ENCODE measurements at places on chromosomes 13 and 19.

DNA sequence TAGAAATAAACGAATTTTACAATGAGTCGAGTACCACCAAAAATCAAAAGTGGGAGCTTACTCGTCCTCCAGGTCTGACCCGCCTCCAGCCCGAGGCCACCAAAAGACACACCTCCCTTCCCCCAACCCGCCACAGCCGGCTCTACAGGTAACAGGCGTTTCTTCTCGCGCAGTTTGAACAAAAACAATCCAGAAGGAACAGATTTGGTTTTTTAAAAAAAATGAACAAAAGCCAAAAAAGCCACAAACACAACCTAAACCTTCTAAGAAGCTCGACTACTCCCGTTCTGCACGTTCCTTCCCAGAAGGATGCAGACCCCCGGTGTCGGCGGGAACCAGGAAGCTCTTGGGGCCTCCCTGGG is 671 bp downstream of the ZDHHC20 start:
- peak; percentile 28 for DNase-seq

- DNase-seq: no peak
Observed at GRCh38 chr13:99702687-99703319, 201.5 kb downstream of the TM9SF2 start.

DNA sequence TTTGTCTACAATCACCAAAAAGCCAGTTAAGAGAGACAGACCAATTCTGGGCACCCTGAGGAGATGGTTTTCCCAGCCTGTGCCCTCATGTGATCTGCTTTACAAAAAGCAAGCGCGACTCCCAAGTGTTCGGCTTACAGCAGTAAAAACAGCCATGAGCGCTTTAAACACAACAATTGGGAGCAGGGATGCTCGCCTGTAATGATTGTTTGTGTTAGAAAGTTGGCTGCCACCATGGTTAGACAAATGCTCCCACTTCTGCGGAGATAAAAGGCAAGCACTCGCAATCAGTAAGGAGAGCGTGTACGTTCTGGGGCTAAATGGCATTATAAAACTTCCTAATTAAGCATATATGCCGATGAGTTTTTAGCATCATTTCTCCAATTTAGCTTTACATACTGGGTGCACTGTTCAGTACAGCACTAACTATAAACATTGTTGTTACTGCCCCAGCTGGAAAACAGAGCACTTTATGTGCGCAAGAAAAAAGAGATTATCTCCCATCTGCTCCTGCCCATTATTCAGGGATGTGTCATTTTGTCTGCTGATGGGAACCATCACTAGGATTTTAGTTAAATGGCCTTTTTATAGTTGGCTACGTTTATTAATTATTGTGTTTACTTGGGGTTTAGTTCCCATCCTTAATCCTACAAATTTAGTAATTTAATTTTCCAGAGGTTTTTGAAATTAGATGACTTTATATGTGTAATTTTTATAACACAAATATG is 309.3 kb upstream of the MAB21L1 start:
- no peak for DNase-seq

DNA sequence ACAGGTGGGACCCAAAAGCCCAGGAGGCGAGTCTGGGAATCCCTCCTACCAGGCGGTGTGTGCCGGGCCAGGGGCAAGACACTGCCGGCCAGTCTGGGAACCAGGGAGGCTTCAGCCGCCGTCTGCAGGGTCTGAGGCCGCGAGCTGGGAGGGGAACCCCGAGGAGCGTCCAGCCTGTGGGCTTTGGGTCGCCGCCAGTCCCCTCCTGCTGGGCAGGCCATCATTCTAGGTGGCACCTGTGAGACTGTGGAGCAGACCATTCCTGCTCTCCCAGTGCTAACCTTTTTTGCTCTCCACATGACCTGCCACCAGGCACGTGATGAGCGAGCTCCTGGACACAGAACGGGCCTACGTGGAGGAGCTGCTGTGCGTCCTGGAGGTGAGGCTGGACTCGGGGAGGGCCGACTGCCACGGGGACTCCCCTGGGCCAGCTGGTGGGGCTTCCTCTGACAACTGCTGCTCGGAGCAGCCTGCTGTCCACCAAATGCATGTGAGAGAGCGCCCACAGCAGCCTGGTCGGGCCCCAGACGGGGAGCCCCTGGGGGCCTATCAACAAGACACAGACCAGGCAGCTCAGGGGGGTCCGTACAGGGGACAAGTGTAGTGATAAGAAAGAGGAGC is 24.6 kb upstream of the F7 start:
- no peak for DNase-seq

GRCh38 chr19:33312065-33312464 is 9.7 kb upstream of the CEBPA start:
- no peak for DNase-seq

- no peak for DNase-seq
Observed at GRCh38 chr19:48346191-48346590, 17.5 kb downstream of the TMEM143 start.

- no peak for DNase-seq
Observed at GRCh38 chr13:78152415-78152814, 233.8 kb upstream of the EDNRB start.

DNA sequence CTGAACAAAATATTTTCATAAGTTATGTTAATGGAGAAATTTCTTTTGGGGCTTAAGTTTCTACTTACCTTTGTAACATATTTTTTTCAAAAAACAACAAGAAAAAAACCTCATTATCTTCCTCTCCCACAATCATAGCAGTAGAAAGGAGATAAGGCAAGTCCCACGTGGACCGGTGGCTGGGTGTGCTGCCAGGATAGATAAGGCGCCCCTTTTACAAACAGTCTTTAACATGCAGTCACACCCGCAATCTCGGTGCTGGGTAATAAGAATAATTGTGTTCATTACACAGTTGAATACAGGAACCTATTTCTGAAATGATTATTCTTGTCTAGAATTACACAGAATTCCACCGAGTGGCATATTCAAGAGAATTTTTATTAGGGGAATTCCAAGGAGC is 1202.3 kb downstream of the UQCRFS1 start:
- DNase-seq: no peak

GRCh38 chr13:49953560-49953959 is 17.4 kb upstream of the SPRYD7 start:
- DNase-seq: no peak

DNA sequence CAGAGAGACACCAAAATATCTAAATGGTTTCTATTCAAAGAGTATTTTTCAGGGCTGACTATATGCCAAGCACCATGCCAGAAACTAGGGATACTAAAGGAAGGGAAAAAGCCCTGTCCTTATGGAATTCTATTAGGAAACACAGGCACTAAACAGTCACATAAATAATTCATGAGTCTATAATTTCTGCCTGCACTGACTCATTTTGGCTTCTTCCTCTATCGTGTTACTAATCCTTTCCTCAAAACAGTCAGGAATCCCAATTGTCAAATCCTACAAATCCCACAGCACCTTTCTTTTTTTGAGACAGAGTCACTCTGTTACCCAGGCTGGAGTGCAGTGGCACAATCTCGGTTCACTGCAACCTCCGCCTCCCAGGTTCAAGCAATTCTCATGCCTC is 29.2 kb downstream of the XPO4 start:
- DNase-seq: no peak

DNA sequence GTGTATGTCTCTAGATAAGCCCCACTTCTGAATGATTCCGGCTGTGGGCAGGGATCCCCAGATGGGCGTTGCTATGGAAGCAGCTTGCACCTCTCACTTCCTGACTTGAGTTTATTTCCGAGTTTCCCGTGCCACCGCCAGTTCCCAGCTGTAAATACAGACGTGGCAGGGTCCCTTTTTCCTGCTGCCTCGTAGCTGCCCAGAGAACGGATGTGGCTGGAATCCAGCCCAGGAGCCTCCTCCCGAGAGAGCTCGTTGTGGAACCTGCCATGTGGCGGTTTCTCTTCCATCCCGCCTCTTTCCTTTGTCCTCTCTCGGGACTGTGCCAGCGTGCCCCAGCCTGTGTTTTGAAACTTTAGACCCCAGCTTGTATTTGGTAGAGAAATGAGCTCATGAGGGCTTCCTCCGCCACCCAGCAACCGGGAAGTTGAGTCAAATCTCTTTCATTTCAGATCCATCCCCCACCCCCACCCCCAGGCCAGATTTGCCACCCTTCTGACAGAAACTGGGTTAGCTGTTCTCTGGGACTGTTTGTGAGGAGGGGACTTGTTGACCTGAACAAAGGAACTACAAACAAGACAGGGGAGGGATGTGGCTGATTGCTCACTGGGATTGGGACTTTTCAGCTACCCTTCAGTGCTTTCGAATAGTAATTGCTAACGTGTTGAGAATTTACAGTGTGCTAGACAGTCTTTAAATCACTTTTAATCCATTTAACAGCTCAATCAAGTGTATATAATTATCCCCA is 96.6 kb downstream of the SIPA1L3 start:
- no peak for DNase-seq

DNA sequence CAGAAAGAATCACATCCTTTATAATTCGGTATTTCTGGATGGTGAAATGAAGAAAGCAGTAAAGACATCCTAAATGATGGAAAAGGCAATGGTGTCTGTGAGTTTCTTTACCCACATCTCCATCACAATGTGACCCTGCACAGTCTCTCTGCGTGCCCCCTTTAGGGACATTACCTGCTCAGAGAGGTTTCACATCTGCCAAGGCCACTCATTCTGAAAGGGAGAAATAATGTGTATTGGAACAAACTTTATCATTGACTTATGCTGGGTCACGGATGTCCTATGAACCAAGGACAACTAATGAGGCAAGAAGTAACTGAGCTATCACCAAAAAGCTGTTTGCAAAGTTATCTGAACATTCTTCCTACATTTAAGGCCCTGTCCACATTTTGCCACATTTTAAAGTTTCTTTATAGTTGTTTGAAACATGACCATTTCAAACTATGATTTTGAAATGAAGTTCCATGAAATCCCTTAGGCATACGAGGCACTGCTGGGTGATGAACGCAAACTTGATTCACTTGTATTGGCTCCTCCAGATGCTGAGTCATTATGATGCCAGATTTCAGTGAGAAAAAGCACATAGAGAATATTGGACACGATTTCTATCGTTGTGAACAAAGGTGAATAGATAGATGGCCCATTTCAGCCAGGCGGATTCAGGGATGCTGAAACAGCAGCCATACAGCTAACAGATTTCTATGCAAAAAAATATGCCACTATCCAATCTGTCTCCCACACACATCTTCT is 63.5 kb upstream of the HMGB1 start:
- DNase-seq: no peak

- DNase-seq: no peak
Observed at GRCh38 chr13:102907886-102908515, 62.2 kb downstream of the ERCC5 start.

DNA sequence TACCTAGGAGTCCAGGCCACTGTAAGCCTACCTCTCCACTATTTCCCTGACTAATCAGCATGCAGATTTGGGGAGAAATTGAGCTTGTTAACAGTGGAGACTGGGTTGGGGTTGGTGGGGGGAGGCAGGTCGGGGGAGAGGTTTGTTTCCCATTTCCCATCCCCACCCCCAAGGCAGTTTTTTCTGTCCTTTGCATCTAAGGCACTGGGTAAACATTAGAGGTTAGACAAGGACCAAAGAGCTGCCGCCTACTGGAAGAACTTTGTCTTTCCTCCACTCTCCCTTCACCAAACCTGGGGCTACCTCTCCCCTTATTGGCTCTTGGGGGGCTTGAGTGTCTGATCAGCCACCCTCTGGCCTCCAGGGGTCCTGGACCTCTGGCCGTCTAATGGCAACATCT is 953 bp downstream of the KCNN4 start:
- DNase-seq: no peak

DNA sequence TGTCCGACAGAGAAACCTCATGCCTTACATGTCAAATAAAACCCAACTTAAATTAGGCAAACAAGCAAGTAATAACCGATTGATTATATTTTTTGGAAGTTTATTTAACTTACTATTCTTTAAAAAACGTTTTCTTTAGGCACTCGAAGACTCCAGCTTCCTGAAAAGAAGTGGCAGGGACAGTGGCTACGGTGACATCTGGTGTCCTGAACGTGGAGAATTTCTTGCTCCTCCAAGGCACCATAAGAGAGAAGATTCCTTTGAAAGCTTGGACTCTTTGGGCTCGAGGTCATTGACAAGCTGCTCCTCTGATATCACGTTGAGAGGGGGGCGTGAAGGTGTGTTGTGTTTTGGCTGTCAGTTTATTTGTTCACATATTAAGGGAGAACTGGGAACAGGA is 164.4 kb downstream of the LMO7 start:
- DNase-seq: no peak

DNA sequence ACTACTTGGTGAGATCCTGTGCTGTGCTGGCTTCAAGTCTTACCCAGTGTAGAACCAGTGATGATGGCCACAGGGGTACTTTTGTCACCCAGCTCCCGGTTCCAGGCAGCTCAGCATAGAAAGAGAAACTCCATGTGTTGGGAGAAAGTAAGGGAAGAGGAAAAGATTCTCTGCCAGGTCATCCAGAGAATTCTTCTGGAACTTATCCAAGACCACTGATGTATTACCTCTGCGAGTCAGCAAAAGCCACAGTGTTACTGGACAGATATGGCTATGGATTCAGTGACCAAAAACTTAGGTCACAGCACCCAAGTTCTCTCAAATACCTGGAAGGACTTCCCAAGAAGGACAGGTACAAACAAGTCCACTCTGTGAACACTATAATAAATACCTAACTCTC is 399.5 kb upstream of the MIR17HG start:
- no peak for DNase-seq

DNA sequence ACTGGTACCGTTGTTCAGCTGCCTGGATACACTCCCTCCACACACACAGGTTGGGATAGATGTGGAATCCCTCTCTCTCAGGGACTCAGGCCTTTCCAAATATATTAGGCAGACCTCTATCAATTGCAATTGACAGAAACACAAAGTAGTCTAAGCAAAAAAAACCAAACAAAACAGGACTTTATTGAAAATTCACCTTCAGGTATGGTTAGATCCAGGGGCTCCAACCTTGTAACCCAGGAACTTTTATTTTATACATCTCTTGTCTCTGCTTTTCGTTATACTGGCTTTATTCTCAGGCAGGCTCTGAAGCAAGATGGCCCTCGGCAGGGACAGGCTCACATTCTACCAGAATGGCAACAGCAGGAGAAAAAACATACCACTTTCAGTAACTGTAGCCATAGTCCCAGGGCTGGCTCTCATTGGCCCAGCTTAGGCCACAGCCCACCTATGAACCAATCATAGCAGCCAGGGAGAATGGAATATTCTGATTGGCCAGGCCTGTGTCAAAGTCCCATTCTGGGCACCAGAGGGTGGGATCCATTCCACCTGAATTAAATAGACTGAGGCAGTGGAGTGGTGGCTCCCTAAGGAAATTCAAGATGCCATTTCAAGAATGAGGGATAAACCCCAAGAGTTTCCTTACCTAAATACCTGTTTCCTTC is 13.1 kb upstream of the CEACAM19 start:
- DNase-seq: no peak

- DNase-seq: no peak
Observed at GRCh38 chr13:33206945-33207614, 78.5 kb downstream of the STARD13 start.

DNA sequence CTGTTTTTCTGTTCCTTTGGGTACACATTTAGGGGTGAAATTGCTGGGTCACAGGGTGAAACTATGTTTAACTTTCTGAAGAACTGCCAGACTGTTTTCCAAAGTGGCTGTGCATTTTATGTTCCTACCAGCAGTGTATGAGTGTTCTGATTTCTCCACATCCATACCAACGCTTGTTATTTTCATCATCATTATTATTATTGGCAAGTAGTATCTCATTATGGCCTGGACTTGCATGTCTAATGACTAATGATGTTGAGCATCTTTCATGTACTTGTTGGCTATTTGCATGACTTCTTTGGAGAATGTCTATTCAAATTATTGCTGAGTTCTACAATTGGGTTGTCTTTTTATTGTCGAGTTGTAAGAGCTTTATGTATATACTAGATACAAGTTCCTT is 321.8 kb upstream of the HTR2A start:
- no peak for DNase-seq

Measured in stimulated activated CD4-positive, alpha-beta T cell treated with anti-CD3 and anti-CD28 coated beads, Interleukin-15, amount 100 ng/mL, for 48 hours (primary cell).